ENCODE measurements at places on chromosomes 7 and 10.

DNA sequence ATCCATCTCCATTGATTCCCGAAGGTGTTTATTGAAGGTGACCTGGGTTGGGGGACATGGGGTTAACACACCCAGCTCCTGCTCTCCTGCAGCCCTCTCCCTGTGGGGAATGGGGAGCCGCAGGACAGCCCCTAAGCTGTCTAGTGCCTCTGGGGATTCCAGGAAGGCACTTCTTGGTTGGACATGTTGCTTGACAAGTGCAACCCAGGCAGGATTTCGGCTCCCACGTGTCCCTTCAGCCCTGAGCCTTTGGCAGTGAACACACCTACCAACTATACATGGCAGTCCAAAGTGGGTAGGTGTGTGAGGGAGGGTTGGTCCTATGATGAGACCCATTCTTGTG is 43.9 kb downstream of the DOCK1 start:
- DNase-seq: no peak

DNA sequence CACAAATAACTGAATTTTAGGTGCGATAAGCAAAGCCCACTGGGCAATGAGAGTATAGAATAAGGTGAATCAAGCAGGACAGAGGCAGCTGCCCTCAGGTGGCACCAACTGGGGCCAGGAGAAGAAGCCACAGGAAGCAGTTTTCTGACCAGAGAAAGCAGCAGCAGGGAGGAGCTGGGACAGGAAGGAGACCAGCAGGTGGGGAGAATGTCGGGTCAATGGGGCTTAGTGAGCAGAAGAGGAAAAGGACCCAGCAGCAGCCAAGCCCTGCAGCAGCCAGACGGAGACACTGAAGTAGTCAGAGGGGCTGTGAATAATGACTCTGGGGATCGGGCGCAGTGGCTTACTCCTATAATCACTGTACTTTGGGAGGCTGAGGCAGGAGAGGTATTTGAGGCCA is 209.6 kb upstream of the SH2B2 start:
- DNase-seq: no peak

DNA sequence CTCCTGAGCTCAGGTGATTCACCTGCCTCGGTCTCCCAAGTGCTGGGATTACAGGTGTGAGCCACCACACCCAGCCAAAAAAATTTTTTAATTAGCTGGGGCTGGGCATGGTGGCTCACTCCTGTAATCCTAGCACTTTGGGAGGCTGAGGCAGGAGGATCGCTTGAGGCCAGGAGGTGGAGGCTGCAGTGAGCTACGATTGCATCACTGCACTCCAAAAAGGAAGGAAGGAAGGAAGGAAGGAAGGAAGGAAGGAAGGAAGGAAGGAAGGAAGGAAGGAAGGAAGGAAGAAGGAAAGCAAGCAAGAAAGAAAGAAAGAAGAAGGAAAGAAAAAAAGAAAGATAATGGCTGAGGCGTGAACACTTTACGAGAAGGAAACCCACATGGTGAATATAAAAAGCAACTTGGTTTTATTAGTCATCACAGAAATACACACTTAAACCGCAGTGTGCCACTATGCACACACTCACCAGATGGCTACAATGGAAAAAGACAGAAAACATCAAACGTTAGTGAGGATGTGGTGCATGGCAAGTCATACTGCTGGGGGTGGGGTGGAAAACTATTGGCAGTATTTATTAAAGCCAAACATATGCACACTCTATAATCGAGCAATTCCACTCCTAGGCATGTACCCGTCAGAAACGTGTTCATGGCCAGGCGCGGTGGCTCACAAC is 4.4 kb upstream of the CCL26 start:
- DNase-seq: peak; percentile 17

DNA sequence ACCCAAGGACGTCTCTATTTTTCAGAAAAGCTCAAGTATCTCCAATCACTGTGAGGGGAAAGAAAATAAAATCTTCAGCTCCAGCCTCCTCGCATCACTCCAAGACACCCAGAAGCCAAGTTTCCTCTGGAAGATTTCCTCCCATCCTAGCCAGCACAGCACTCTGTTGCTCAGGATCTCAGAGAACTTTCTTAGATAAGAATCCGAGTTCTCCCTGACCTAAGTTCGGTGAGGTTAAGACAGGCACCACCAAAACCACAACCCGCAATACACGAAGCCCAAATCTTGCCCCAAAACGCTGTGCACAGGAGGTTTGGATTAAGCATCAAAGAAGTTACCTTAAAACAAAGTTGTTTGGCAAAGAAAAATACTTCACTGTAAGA is 4.2 kb downstream of the FAM53B start:
- DNase-seq: no peak

DNA sequence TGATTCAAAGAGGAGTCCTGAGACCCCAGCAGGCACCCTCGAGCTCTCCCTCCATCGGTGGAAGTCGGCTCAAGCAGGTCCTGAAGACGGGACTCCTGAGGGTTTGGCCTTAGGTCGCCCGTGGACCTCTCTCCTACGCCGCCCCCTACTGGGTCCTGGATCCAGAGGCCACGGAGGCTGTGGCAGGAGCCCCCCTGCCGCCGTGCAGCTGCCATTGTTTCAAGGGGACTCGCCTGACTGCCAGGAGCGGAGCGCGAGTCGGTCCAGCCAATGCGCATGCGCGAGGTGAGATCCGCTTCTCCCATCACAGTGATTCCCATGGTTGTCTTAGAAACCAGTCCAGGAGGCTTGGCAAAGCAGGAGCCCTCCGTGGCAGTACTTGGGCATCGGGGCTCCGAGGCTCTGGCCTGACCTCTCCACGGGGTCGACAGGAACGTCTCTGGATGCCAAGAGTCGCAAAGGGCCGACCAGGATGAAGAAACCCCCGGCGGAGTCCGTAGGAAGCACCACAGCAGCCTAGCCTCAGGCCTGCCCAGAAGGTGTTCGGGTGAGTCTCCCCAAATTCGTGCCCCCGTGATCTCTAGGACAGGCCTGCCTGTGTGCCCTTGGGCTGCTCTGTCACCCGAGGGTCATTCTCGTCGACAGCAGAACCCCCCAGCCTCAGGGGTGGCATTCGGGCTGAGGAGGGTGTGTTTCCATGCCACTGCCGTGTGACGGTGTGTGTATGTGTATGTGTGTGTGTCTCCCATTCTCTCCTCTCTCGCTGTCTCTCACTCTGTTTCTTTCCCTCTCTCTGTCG is 322.3 kb downstream of the ZNF716 start:
- no peak for DNase-seq

Data from SIG-M5 (cell line).